ENCODE measurements at places on chromosomes 3 and 15. TPM values are rescaled to one million over a fixed set of nuclear protein-coding genes. Genes with fewer than 3 reads are reported as not detected.

The GOLGA6D gene
- total RNA-seq = not detected

DNA sequence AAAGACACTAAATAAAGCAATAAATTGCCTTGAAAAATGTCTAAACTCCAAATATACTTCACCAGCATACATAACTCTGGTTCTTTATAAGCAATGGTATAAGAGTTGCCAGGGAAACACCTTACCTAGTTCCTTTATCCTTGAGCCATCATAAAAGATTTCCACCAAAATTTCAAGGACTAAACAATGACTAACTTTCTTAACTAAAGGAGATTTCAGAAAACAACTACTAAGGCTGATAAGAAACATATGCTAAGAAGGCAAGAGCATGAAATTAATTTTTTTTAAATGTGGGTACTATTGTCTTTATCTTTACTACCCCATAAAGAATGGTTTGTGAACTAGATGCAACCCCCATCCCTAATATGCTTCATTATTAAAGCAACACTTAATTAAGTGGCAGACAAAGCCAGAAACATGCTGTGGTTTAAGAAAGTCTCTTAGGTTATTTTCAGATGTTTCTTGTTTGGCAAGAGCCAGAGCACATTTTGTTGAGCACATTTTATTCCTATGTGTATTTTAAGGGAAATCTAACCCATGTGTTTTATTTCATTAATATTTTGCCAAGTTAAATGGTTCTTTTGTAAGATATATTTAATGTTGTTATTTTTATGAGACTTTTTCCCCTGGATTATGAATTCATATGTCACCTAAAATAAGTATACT, 17.4 kb upstream of the VEPH1 start:
- H3K36me3 ChIP-seq = no peaks in the 10 kb centered on the region
- H3K4me1 ChIP-seq = no peaks in the 10 kb centered on the region
- H3K27me3 ChIP-seq = peaks cover 5% of the 10 kb centered on the region
- no peak overlapping the region for H3K4me3 ChIP-seq
- no peak for DNase-seq
- H3K27ac ChIP-seq = no peak overlapping the region

The PP2D1 gene
- not detected for total RNA-seq

The CPEB1 gene
- total RNA-seq = not detected

DNA sequence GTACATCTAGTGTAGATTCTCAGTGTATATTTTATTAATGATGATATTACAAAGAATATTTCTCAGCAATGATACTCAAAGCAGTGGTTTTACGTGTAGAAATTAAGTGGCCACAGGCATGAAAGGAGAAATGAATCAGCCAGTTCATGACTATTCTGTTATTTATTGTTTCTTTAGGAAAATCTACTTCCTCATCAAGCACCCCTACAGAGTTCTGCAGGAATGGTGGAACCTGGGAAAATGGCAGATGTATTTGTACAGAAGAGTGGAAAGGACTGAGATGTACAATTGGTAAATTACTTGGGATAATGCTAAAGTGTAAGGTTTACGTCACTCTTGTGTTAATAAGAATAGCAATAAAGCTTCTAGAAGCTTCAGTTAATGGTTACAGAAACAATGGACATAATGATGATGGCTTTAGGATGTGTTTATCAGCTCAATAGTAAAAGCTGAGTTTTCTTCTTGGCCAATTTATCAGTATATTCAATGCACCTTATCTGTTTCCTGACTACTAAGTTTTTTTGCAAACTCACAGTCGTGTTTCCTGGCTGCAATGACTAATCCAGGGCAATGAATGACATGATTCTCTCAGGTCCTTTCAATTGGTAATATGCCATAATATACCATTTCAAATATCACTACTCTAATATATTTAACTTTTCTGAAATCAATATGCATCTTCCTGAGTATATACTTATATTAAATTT, 20.2 kb downstream of the ADGRG7 start:
- no peak overlapping the region for H3K4me3 ChIP-seq
- H3K4me1 ChIP-seq = peaks cover 6% of the 10 kb centered on the region
- no peak overlapping the region for H3K27ac ChIP-seq
- H3K27me3 ChIP-seq = peaks cover 31% of the 10 kb centered on the region
- no peaks in the 10 kb centered on the region for H3K36me3 ChIP-seq

- peaks cover 9% of the 10 kb centered on the region for H3K36me3 ChIP-seq
- H3K4me1 ChIP-seq = no peaks in the 10 kb centered on the region
- H3K27ac ChIP-seq = no peak overlapping the region
- no peak for DNase-seq
- H3K27me3 ChIP-seq = no peaks in the 10 kb centered on the region
Observed at GRCh38 chr15:64143276-64143675, 8.3 kb upstream of the SNX22 start.

GRCh38 chr3:69122403-69122802, at the start of gene LMOD3:
Gene LMOD3, minus strand, starts transcription at chr3:69122595. Its CDS starts 209 bp downstream, at chr3:69122386.
- H3K36me3 ChIP-seq = no peaks in the 10 kb centered on the region
- H3K4me1 ChIP-seq = peaks cover 5% of the 10 kb centered on the region
- DNase-seq = no peak
- peaks cover 4% of the 10 kb centered on the region for H3K27me3 ChIP-seq
- no peak within 1 kb of the TSS for H3K27ac ChIP-seq
- no peak within 1 kb of the TSS for H3K4me3 ChIP-seq

GRCh38 chr3:155001289-155002010, 78.7 kb upstream of the MME start:
- DNase-seq = no peak
- H3K4me3 ChIP-seq = no peak overlapping the region
- no peaks in the 10 kb centered on the region for H3K36me3 ChIP-seq
- no peaks in the 10 kb centered on the region for H3K27me3 ChIP-seq
- no peak overlapping the region for H3K27ac ChIP-seq

The IMPDH2 gene
- total RNA-seq = 152 TPM

DNA sequence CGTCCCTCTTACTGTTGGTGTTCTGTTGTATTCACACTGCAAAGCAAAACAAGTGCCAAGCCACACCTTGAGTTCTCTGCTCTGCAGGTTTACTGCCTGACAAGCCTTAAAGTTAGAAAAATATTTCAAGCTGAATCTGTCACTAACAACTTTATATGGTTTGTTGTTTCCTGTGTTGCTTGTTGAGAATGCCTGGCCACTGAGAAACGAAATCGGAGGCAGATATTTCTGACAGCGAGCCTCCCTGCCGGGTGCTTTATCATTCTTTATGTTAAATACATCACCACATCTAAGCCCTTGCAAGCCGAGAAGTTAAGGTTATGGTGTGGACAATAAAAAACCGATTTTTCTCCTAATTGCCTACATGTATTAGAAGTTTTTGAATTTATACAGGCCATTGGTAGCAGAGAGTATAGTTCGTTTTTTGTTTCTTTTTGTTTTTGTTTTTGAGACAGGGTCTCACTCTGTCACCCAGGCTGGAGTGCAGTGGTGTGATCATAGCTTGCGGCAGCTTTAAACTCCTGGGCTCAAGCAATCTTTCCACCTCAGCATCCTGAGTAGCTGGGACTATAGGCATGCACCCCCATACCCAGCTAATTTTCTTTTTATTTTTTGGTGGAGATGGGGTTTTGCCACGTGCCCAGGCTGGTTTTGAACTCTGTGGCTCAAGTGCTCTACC, 188.4 kb upstream of the ICE2 start:
- H3K4me3 ChIP-seq = no peak overlapping the region
- peaks cover 4% of the 10 kb centered on the region for H3K4me1 ChIP-seq
- no peak overlapping the region for H3K27ac ChIP-seq
- no peak for DNase-seq

GRCh38 chr15:79321876-79322275, 11.0 kb downstream of the TMED3 start:
- no peaks in the 10 kb centered on the region for H3K27me3 ChIP-seq
- no peak overlapping the region for H3K27ac ChIP-seq
- H3K4me3 ChIP-seq = no peak overlapping the region
- H3K36me3 ChIP-seq = peaks cover 65% of the 10 kb centered on the region
- DNase-seq = no peak

The PKM gene
- total RNA-seq = 1,149 TPM

DNA sequence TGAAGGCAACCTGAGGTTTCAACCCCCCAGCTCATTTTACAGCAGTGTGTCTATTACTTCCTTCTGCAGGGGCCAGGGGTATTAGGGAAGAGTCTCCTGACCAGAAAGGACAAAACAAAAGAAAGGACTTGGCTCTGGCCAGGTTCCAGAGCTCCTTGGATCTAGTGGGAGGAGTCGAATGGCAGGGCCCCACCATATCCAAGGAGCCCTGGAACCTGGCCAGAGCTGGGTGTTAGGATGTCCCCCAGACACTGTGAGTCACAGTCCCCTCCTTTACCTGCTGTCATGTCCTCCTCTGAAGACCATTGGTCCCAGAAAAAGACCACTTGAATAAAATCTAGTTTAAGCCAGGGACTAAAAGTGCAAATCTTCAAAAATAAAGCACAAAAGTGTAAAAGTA, 113.2 kb downstream of the EEFSEC start:
- H3K4me1 ChIP-seq = no peaks in the 10 kb centered on the region
- no peaks in the 10 kb centered on the region for H3K27me3 ChIP-seq
- peaks cover 2% of the 10 kb centered on the region for H3K36me3 ChIP-seq
- no peak overlapping the region for H3K27ac ChIP-seq

GRCh38 chr15:36335659-36336058, 243.8 kb upstream of the CDIN1 start:
- H3K4me3 ChIP-seq = no peak overlapping the region
- no peak overlapping the region for H3K27ac ChIP-seq
- DNase-seq = no peak

The AP3B2 gene
- not detected for total RNA-seq

GRCh38 chr3:52215351-52215750, 10.1 kb downstream of the TLR9 start:
- peak overlapping the region; percentile 93 for H3K27ac ChIP-seq
- H3K36me3 ChIP-seq = peaks cover 52% of the 10 kb centered on the region
- H3K27me3 ChIP-seq = no peaks in the 10 kb centered on the region
- H3K4me3 ChIP-seq = no peak overlapping the region
- DNase-seq = no peak

GRCh38 chr15:59998305-59998949, 5.7 kb upstream of the FOXB1 start:
- no peak overlapping the region for H3K27ac ChIP-seq
- no peak for DNase-seq
- peak overlapping the region; percentile 3 for H3K4me3 ChIP-seq
- H3K4me1 ChIP-seq = peaks cover 75% of the 10 kb centered on the region
- peaks cover 6% of the 10 kb centered on the region for H3K36me3 ChIP-seq

The SGO1 gene
- total RNA-seq = 42.4 TPM

The PAK6 gene
- total RNA-seq = 0.35 TPM

GRCh38 chr15:50549326-50549725, 2.9 kb upstream of the USP50 start:
- no peak for DNase-seq
- no peak overlapping the region for H3K27ac ChIP-seq
- peaks cover 1% of the 10 kb centered on the region for H3K4me1 ChIP-seq
- peaks cover 4% of the 10 kb centered on the region for H3K27me3 ChIP-seq

The GPX1 gene
- 110 TPM for total RNA-seq

GRCh38 chr3:14142567-14143270, 17.9 kb downstream of the TMEM43 start:
- H3K4me3 ChIP-seq = peak overlapping the region; percentile 5
- peaks cover 43% of the 10 kb centered on the region for H3K4me1 ChIP-seq
- peak; percentile 71 for DNase-seq
- peak overlapping the region; percentile 93 for H3K27ac ChIP-seq

- no peak overlapping the region for H3K4me3 ChIP-seq
- peaks cover 78% of the 10 kb centered on the region for H3K27me3 ChIP-seq
- H3K36me3 ChIP-seq = no peaks in the 10 kb centered on the region
- peaks cover 10% of the 10 kb centered on the region for H3K4me1 ChIP-seq
Observed at GRCh38 chr15:70463453-70463834, 299.9 kb downstream of the UACA start.

DNA sequence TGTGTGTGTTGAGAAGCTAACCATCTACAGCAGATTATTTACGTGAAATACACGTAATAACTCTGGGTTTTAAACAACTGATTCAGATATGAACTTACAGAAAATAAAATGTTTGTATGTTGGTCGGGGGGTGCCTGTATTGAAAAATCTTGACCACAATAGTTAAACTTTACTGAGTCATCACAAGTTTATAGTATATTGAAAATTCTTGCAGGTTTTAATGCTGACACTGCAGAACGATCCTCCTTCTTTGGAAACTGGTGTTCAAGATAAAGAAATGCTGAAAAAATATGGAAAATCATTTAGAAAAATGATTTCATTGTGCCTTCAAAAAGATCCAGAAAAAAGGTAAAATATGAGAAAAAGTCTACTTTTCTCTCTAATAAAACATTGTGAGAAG, 41.3 kb upstream of the SLC22A13 start:
- H3K4me1 ChIP-seq = peaks cover 2% of the 10 kb centered on the region
- no peak overlapping the region for H3K27ac ChIP-seq
- no peak for DNase-seq
- H3K36me3 ChIP-seq = peaks cover 56% of the 10 kb centered on the region

DNA sequence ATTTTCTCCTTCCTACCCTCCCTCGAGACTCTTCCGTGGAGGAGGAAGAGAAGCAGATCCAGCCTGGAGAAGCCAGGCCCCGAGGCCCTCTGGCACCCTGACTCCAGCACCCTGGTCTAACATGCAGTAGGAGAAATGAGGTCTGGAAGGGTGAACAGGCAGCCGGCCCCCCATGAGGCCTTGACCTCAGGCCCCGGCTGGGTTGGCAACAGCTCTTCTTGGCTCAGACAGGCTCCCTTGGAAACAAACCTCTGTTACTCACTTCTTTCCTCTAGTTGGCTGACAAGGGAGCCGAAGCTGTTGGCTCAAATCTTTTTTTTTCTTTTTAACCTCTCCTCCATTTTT, 73.4 kb downstream of the CPN2 start:
- no peaks in the 10 kb centered on the region for H3K36me3 ChIP-seq
- H3K27ac ChIP-seq = no peak overlapping the region
- H3K27me3 ChIP-seq = peaks cover 6% of the 10 kb centered on the region
- no peak overlapping the region for H3K4me3 ChIP-seq
- no peak for DNase-seq
- peaks cover 7% of the 10 kb centered on the region for H3K4me1 ChIP-seq

Data from activated CD4-positive, alpha-beta T cell treated with anti-CD3 and anti-CD28 coated beads, Interleukin-2, amount 10 ng/mL, durations not matched to agents 7 days and 5 days (primary cell).